ENCODE measurements at places on chromosomes 2 and 18.

DNA sequence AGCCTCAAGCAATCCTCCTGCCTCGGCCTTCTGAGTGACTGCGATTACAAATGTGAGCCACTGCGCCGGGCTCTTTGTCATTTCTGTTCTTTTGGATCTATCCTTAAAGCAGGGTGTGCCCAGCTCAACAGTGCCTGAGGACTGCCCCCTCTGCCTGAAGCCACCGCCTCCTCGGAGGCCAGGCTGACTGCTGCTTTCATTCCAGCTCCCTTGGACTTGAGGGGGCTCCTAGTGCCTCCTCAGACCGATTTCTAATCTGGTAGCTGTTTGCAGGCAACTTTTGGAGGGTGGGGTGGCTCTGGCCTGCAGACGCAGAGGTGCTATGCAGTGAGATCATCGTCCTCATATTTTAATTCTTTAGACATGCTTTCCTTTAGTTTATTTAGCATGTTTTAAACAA, 35.9 kb upstream of the KLF11 start:
- DNase-seq = no peak

DNA sequence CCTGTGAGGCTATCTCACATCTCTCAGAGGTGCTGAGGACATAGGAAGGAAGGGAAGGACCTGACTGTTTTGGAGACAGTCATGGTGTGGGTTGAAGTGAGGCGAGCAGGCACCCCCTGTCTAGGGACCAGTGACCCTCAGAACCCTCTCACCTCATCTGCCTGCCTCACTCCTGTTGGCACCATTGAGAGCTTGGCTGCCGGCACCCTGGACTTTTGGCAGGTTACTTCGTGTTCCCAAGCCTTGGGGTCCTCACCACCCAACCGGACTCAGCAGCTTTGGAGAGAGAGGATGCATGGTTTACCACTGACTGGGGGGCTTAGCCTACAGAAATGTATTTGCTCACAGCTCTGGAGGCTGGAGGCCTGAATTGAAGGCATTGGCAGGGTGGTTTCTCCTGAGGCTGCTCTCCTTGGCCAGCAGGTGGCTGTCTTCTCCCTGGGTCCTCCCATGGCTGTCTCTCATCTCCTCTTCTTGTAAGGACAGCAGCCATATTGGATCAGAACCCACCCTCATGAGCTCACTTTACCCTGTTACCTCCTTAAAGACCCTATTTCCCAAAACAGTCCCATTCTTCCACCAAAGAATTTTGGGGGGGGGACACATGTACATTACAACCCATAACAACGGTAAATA, 142.0 kb downstream of the TSN start:
- DNase-seq = no peak

GRCh38 chr18:69109686-69110085, 291.0 kb upstream of the DOK6 start:
- no peak for DNase-seq

GRCh38 chr2:215622837-215623236, 187.0 kb upstream of the FN1 start:
- DNase-seq = no peak

GRCh38 chr2:49105506-49105905, 48.8 kb downstream of the FSHR start:
- DNase-seq = no peak

GRCh38 chr2:132949108-132949507, 279.1 kb upstream of the LYPD1 start:
- DNase-seq = no peak

GRCh38 chr2:8737571-8738175, 55.8 kb downstream of the ID2 start:
- DNase-seq = no peak

DNA sequence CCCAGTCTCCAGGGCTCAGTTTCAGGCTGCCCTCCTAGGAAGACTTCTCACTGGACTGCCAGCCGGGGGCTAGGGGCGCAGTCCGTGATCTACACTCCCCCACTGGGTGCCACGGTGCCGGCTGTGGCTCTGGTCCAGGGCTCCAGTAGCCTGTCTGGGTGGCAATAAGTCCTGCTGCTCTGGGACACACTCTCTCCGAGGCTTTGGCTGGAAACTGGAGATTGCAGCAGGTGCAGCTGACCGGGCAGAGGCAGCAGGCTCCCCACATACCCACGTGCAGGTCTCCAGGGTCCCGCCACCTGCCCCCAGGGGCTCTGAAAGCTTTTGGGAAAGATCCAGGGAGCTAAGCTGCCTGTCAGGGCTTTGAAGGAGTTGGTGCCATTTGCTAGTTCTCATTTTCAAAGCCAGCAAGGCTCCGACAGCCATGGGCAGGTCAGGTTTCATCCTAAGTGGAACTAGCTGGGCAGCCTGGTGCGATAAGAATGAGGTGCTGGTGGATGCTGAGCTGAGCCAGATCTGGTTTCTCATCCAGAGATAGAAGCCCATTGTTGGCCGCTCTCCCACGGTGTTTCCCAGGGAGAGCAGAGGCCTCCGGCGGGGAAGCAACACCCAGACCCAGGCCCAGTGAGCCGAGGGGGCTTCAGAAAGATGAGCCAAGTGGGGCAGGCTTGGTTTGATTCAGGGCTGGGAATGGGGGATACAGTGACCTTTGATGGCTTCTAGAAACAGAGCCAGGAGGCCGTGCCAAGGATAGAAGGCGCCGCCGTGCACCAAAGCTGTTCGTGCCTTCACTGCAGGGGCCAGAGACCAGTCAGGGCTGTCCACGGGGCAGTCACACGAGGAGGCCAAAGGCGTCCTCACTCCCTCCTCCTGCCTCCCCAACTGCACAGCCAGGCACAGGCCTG, 141.7 kb upstream of the GPC1 start:
- DNase-seq = no peak

- no peak for DNase-seq
These were observed 180.9 kb downstream of the BCL2 start for GRCh38 chr18:63138436-63139340.

DNA sequence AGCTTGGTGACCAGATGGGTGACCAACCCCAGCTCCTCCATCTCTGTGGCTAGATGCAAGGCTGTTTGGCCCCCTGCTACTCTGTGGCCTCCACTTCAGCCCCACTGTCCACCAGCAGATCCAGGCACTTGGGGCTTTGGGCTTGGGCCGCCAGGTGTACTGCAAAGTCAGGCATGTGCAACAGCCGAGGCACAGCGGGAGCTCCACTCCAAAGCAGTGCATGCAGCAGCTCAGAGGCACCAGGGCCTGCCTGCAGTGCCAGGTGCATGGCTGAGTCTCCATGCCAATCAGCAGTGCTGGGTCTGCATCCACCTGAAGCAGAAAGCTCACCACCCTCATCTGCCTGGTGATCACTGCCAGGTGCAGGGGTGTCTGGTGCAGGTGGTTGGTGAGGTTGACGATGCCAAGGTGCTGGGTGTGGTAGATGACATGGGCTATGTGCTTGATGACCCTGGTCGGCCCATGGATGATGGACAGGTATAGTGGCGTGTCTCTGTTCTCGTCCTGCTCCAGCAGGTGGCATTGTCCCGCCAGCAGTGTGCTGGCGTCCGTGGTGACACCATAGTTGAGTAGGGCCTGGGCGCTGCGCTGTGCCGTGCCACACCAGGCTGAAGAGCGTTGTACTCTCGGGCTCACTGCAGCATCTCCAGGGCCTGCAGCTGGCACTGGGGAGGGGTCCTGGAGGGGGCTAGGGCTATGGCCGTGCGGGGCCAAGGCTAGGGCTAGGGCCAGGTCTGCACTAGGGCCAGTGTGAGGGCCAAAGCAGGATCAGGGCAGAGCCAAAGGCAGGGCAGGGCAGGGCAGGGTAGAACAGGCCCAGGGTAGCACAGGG, 1.0 kb upstream of the ANKRD62 start:
- DNase-seq = no peak

GRCh38 chr2:37367984-37368383, 23.6 kb downstream of the QPCT start:
- no peak for DNase-seq

DNA sequence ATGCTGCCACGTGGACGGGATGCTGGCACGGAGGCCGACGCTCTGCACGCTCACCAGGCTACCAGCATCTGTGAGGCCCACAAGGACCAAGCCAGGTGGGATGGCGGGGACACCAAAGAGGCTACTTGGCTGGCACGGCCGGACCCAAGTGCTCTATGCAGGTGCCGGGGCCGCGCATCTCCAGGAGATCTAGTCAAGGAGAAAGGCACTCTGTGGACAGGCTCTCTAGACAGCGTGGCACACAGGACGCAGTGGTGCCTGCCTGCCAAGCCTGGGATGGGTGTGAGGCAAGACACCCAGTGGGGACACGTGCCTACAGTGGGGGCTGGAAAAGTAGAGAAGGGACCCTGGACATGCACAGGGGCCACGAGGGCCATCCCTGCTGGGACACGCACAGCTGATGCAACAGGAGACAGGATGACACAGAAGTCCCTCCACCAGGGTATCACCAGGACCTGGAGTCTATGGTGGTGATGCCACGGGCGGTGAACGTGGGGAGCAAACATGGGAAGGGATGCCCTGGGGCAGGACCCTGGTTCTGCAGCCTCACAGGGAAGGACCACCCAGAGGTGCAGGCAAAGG, 28.5 kb downstream of the ZNF516 start:
- no peak for DNase-seq

DNA sequence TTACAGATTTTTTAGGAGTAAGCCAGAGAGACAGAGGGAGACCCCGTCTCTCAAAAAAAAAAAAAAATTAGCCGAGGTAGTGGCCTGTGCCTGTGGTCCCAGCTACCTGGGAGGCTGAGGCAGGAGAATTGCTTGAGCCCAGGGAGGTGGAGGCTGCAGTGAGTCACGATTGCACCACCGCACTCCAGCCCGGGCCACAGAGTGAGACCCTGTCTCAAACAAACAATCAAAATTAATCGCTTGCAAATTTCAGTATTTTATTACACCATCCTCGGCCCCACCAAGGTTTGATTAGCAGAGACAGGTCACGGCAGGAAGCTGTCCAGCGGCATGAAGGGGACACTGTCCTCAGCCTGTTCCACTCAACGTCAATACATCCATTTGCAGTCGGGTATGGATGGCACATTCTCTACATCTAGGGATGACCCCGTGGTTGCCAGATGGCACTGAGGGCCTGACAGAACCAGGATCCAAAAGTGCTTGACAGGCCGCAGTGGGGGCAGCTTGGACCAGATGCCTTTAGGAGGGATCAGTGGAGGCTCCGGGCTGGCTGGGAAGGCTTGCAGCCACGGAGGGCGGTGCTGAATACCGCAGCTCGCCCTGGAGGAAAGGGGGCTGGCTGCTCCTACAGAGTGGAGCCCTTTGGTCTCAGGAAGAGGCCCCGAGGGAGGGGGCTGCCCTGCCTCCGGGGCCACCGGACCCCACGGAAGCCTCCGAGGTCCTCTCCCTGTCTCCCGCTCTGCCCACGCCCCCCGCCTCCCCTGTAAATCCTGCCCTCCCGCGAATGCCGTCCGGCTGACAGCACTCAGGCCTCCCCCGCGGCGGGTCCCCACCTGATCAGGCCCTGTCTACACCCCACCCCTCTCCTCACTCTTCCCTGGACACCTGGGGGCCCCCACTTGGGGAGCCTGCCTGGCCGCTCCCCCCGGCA, 13.1 kb downstream of the ASPRV1 start:
- DNase-seq = no peak

DNA sequence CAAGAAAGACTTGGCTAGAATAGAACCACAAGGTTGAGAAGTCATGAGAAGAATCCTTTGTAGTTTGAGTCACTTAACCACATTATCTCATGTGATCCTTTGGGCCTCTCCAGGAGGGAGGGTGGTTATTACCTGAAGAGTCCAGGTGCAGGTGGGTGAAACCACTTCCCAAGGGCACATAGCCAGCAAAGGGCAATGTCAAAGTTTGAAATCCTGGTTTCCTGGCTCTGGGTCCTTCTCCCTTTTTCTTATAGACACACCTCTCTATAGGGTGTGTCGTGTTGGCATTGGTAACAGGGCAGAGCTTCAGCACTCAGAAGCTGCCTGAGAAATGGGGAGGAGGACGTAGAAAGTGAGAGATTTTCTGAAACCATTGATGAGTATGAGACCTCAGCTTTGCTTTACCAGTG, 137.9 kb downstream of the MGAT5 start:
- DNase-seq = no peak

- DNase-seq = no peak
These were observed 47.5 kb downstream of the RAB31 start for GRCh38 chr18:9755615-9756014.

DNA sequence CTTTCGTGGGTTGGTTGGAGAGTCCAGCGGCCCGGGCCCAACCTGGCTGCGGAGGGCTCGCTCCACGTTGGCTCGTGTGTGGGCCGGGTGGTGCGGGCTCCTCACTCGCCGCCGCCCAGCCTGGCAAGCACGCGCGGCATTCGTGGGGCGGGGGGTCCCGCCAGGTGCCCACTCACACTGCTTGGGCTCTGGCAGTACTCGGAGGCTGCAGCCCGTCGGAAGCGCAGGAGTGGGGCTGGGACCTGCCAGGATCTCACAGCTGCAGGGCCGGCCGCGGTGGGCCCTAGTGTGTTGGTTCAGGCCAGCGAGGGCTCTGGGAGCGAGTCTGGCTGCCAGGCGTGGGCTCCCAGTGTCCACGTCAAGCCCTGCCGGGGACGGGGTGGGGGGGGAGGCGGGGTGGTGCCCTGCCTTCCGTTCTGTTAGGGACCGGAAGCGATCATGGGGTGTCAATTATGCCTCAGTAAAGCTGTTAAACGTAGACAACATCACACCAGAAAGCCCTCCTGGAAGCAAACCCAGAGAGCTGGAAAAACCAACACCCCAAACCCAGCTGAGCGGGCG, 1.0 kb upstream of the HS6ST1 start:
- no peak for DNase-seq

DNA sequence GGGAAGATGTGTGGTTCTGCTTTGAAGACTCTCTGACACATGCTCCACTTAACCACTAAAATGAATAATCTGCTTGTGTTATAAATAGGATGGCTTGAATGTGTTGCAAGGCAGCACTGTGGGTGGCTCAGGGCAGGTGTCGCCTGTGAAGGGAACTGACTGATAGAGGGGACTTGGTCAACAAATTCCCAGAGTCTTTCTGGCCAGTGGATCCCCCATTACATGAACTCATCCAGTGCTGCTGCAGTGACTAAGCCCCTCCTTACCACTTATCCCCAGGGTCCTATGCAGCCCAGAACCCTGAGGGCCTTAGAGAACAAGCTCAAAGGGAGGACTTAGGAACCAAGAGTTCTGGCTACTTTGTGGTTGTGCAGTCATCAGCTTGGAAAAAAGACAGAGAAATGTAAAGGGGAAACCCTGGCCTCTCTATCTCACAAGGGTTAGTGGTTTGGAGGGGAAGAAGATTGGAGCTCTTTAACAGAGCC, 226.2 kb upstream of the TNP1 start:
- no peak for DNase-seq

DNA sequence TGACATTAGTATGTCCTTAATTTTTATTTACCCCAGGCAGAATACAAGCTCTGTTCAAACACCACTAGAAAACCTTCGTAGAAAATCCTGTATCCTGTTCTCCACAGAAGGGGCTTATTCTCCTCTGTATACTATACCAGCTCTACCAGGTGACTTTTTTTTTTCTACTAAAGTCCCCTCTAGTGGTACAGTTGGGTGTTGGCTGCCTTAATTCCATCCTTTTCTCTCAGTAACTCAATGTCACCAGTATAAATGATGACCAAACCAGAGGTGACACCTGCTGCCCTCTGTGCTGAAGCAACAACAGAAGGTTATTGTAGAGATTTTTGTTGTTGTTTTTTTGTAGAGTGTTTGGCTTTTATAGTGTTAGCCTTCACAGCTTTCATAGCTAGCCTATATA, 1322.0 kb downstream of the LRP1B start:
- DNase-seq = no peak

GRCh38 chr2:133167223-133167622, 401.0 kb downstream of the NCKAP5 start:
- no peak for DNase-seq

GRCh38 chr2:163081754-163082153, 243.2 kb upstream of the KCNH7 start:
- no peak for DNase-seq

- DNase-seq = no peak
These were observed 94.4 kb downstream of the TTC32 start for GRCh38 chr2:19807346-19807745.

- DNase-seq = no peak
These were observed 173.3 kb upstream of the MGAT5 start for GRCh38 chr2:134080386-134081089.

Measured in stimulated activated CD8-positive, alpha-beta memory T cell treated with anti-CD3 and anti-CD28 coated beads, Interleukin-7, amount 100 ng/mL, for 1 hour (primary cell).